ENCODE measurements at places on chromosomes 5 and 9.

GRCh38 chr9:87201351-87201751, 254.0 kb upstream of the GAS1 start:
- no peak for DNase-seq

GRCh38 chr5:174356536-174356935, 311.0 kb downstream of the NSG2 start:
- DNase-seq, result no peak

- no peak for DNase-seq
These were observed 44.1 kb upstream of the IL17B start for GRCh38 chr5:149423049-149423793.

DNA sequence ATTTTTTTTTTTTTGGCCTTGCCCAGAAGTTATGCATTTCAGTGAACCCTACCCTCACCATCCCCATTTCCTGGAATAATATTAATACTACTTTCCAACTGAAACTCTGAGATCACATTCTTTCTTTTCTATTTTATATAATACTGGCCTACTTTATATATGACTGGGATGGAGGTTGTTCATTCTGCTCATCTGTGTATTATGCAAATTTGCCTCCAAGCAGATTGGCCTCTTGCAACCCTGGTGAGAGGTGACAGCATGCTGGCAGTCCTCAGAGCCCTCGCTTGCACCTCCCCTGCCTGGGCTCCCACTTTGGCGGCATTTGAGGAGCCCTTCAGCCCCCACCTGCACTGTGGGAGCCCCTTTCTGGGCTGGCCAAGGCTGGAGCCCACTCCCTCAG, 35.4 kb downstream of the CDKN2A start:
- DNase-seq, result no peak

- no peak for DNase-seq
These were observed 46.2 kb upstream of the KIF2A start for GRCh38 chr5:62259699-62260250.

- no peak for DNase-seq
These were observed 174.9 kb upstream of the MVB12B start for GRCh38 chr9:126151686-126152134.
